ENCODE measurements at places on chromosomes 7 and 10.
A peak's percentile ranks its signal among the peaks of the same experiment; 100 is the strongest.

DNA sequence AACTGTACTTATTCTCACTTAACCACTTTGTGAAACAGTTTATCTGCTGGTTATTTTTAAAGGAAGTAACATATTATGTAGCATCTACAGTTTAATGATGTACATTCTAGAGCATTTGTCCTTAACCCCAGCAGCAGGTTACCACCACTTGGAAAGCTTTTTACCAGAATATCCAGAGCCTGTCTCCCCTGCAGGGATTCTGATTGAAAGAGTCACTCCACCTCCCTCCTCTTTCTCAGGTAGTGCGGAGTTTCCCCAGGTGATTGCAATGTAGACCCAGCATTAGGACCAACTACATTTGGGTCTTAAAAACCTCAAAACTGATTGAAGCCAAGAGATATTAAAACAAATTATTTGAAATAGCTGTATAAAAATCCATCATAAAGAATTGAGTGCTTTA lies 53.1 kb downstream of the NRG3 start:
- no peak for DNase-seq

- DNase-seq = no peak
Measured at GRCh38 chr7:104955276-104955675, 58.7 kb upstream of the KMT2E start.

DNA sequence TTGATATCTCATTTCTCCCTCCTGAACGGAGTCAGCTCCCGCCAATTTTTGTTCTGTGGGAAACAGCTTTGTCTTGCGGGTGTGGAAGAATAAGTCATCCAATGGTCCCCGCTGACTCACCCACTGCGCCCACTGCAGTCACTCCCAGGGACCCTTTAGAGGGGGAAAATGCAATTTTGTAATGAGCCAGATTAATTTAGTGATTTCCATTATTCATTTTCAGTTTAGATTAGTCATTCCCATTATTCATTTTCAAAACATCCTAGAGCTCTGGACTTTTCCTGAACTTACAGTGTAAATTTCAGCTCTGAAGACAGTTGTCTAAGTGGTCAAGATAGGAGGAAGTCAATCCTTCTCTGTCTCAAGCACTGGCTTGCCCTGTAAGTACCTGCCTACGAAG lies 154.9 kb upstream of the TMEM72 start:
- DNase-seq = no peak

DNA sequence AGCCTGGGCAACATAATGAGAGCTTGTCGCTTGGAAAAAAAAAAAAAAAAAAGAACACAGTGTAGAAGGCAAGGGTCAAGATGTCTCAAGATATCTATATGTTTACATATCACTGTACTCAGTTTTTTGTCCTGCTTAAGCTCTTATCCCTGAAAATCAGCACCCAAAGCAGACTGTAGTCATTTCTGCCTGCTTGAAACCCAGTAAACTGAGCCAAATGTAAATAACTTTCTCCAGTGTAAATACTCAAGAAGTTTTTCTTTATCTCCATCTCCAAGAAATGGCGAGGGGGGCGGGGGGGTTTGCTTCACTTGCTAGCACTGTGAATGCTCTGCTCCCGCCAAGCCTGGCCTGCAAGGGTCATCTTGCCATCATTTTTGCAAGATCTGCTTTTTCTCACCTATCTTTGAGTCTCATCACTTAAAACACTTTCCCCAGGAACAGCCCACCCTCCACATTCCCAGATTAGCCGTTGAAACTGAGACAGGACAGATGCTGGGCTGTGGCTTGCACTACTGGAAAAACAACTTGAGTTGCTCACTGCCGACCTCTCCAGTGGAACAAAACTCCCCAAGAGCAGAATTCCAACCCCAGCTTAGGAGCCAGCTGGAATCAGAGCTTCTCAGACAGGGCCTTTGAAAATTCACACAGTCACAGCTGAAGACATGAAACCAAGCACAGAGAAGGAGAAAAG lies 54.6 kb downstream of the AFAP1L2 start:
- no peak for DNase-seq

- no peak for DNase-seq
Measured at GRCh38 chr10:128125416-128125943, 743 bp downstream of the MKI67 start.

DNA sequence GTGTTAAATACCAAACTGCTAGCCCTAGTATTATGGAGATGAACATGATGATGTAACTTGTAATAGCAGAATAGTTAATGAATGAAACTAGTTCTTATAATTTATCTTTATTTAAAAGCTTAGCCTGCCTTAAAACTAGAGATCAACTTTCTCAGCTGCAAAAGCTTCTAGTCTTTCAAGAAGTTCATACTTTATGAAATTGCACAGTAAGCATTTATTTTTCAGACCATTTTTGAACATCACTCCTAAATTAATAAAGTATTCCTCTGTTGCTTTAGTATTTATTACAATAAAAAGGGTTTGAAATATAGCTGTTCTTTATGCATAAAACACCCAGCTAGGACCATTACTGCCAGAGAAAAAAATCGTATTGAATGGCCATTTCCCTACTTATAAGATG lies 33.2 kb downstream of the SIRT1 start:
- DNase-seq = no peak

DNA sequence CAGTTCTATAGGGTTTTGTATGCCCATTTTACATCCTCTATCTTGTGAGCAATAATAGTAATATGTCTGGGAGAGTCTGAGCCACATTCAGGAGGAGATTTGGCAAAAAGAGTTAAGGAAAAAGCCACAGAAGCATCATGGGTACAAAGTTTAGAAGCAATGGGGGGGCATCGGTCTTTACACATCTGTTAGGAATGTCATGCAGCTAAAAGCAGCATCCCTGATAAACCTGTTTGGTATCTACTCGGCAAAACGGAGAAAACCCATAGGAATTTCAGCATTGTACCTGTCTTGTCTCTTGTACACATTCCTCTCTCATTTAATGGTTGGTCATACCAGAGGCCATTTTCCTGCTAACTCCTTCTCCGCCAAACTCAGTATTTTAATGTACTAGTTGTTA lies 12.5 kb upstream of the HERPUD2 start:
- no peak for DNase-seq

DNA sequence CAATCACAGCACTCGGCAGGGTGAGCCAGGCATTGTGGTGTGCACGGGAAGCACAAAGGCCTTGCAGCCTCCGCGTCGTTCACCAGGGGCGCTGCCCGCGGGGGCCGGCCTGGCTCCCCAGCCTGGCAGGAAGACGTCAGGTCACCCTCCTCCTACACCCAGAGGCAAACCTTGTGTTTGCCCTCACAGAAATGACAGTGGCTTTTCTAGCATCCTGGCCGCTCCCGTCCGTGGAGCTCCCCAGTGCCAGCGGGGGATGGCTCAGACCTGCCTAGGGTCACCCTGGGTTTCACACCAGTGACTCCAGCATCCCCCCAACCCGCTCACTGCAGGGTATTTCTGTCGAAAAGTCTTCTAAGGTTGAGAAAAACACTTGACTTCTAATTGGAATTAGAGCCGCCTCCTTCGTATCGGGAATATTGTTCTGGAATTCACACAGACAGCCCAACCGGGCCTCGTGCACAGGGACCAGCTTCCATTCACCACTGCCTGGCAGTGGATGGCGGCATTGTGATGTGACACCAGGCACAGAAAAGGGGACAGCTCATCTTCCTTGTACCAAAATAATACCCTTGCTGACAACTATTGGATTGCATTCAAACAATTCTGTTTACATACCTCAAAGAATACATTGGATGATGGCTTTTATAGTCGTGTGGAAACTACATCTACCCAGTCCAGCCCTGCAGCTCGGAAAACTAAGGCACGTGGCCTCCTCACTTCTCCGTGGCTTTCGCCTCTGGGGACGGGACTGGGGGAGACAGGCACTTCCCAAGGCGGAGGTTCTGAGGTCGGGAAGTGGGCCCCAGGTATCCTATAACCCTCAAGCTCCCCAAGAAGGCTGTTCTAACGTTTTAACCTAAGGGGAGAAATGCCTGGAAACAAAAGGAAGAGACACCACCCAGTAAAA lies 109.0 kb downstream of the EBF3 start:
- no peak for DNase-seq

DNA sequence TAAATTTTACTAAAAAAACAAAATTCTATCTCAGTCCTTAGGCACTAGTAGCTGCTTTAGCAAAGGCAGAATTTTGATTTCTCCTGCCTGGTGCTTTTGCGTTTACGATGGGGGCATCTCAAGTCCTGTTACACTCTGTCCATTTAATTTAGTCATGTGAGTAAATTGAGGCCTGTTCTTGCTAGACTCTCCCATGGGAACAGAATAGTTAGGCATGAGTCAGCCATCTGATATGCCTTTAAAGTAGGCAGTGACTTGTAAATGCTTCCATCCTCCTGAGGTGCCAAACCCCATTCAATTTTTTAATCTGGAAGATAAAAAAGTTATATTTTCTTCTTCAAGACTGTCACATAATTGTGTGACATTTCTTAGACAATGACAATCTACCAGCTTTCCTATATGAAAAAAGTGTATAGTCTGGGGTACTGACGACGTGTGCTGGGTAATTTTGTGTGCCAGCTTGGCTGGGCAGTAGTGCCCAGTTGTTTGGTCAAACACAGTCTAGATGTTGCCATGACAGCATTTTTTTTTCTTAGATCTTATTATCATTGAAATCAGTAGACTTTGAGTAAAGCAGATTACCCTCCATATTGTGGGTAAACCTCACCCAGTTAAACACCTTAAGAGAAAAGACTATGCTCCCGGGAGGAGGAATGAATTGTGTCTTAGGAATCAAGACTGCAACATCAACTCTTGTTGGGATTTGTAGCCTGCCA lies 603.4 kb downstream of the SORCS1 start:
- DNase-seq = no peak

GRCh38 chr7:7812112-7812511 lies 93.7 kb upstream of the RPA3 start:
- DNase-seq = peak; percentile 59

- DNase-seq = no peak
Measured at GRCh38 chr10:128405450-128405849, 279.2 kb upstream of the MKI67 start.

DNA sequence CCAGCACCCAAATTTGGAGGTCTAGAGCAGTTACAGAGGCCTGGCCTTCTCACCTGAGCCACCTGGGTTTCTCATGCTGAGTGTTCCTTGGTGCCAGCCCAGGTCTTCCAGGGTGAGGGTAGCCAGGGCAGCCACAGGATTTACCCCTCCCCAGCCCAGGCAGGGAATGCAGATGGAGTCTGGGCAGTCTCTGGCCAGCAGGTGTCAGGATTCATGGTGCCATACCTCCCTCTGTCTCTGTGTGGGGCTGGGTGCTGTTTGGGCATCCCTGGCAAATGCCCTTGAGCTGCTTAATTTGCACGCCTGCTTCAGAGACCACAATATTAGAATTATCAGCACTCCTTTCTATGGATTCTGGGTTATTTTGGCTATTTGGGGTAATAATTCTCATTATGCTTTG lies 246.7 kb downstream of the GFRA1 start:
- no peak for DNase-seq

DNA sequence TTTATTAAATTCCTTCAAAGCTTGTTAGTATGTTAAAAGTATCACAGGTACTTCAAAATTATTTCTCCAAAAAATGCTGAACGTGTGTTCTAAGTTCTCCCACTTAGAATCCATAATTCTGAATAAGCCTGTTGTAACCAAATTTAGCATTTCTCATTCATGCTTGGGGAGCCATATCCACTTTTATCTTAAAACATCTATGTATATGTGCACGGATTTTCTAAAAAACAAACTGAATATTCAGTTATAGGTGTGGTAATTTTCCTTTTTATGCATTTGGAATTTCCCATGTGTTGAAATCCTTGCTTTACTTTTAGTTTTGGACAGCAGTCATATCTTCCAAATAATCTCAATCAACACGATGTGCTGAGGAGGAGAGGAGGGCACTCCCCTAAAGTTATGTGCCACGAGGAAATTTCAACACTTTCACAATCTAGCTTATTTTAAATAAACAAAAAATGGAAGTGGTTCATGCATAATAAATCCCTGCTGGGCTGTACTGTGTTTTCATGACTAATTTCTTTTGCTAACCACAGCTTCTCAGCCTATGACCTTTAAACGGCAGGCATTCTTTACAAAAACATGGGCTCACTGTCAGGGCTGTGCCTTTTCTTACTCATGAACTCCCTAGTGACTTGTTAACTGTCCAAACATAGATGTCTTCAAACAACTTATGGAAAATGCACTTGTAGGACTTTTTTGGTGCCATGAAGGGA lies 380.3 kb upstream of the SEMA3C start:
- no peak for DNase-seq

DNA sequence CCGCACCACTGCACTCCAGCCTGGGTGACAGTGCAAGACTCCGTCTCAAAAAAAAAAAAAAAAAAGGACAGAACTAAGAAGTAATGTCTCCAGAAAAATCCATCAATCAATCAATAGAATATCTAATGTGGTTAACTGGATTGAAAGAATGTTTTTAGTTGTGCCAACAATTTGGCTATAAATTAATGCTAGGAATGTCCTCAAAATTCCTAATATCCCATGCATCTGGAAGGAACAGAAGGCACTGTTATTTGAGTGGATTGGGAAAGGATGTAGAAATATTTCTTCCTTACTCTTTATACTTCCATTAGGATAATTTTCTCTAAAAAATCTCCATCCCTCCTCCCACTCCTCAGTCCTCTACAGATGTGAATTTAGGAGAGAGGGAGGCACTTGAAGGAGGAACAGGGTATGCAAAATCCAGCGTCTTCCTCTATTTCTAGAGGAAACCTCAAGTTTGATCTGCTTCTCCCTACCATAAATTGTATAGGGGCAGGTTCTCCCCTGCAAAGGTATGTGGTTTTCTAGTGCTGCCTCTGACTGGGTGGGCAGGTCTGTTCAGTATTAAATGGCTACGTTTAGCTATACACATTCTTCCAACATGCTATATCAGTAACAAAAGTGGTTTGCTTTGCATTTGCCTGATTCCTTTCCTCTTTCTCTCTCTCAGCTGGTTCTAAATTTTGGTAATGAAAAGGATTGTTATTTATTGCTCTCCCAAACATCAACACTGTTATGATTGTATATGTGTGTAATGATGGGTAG lies 54.1 kb downstream of the RNLS start:
- no peak for DNase-seq

- peak; percentile 91 for DNase-seq
Measured at GRCh38 chr10:100970914-100971811, 1.9 kb downstream of the SEMA4G start.

All from right lobe of liver (tissue), 6 donors.